ENCODE measurements at places on chromosomes 12 and 14.
A peak's percentile ranks its signal among the peaks of the same experiment; 100 is the strongest.

- DNase-seq = no peak
Measured at GRCh38 chr14:101063121-101063520, 159.6 kb upstream of the RTL1 start.

DNA sequence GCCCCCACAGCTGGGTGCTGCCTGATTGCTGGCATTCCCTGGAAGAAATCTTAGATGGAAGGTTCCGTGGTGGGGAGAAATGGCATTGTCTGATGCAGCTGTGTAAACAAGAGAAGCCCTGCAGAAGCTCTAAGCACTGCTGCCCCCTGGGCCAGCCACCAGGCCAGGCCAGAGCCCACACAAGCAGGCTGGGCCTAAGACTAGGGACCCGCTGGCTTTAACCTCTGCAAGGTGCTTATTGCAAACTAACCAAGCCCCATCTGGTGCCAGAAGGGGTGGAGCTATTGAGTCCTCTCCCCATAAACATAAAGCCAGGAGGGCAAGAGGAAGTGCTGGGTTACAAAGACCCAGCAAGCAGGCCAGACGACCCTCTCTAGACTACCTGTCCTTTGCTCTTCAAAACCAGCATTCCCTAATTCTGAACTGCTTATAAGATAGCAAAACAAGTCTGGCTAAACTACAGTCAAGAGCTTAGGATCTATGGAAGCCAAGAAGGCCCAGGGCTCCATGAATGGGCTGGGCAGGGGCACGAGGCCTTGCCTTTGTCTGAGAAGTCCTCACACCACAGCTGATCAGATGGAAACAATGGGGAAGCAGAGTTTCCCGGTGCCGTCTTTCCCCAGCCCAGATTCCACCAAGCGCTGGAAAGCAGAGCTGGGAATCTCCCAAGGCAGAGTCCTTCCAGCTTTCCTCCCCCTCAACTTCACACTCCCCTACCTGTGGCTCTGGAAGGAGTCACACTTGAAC lies 28.8 kb downstream of the P2RX4 start:
- DNase-seq = no peak

DNA sequence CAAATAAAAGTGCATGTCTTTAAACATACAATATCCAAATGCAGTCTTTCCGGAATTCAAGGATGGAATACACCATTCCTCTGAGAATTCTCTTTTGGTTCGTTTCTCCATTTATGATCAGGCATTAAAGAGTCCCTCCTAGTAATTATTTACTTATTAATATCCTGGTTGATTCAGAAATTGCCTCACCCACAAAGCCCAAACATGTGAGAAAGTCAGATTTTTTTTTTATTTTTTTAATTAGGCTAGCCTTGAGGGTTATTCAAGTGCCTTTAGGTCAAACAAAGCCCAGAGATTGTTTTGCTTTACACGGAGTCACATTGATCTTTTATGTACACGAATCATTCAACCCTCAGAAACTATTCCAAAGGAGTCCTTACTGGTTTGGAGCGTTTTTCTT lies 6.4 kb upstream of the TSPAN8 start:
- DNase-seq = no peak

DNA sequence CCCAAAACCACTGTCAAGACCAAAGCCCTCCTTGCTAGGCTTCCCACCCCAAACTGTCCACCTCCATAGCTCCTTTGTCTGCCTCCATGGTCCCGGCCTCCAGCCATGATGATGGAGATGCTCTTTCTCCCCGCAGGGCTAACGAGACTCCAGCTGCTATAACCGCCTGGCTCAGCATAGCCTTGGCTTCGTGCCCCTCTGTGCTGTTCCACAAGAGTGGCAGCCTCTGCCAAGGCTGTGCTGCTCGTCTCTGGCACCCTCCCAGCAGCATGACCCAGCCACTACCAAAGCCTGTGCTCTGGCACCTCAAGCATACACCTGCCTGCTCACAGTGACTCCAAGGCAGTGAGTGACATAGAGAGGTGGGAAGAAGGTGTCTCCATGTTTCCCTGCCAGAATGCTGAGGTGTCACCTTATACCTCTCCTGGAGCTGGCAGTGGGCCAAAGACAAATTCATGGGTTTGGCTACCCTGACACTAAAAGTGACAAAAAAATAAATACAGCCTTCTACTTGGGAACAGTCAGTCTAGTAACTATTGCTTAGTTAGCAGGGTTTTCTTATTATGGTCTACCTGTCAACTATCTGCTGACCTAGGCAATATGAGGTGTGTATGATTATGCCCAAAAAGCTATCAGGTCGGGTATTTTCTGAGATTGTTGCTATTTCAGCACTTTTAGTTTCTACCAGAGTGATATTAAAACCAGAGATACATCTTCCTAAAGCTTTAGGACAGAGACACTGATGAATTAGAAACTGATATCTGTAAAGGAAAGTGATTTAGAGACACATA lies 16.1 kb upstream of the KRT73 start:
- peak; percentile 80 for DNase-seq

- DNase-seq = no peak
Measured at GRCh38 chr12:27555361-27555760, 31.4 kb downstream of the PPFIBP1 start.

DNA sequence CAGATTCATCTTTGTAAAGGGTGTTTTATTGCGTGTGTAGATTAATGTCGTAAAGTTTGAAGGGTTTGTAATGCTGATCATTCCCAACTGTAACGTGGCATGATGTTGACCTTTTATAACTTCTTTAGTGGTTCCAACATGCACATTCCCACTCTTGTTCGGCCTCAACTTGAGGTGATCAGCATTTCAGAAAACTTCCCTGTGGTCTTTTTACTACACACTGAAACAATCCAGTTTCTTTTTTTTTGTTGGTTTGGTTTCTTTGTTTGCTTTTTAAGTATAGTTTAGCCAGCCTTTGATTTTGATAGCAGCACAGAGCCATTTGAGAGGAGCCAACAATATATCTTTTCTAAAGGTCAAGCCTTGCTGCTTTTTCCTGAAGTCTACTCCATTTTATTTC lies 22.8 kb downstream of the UTP20 start:
- DNase-seq = no peak

DNA sequence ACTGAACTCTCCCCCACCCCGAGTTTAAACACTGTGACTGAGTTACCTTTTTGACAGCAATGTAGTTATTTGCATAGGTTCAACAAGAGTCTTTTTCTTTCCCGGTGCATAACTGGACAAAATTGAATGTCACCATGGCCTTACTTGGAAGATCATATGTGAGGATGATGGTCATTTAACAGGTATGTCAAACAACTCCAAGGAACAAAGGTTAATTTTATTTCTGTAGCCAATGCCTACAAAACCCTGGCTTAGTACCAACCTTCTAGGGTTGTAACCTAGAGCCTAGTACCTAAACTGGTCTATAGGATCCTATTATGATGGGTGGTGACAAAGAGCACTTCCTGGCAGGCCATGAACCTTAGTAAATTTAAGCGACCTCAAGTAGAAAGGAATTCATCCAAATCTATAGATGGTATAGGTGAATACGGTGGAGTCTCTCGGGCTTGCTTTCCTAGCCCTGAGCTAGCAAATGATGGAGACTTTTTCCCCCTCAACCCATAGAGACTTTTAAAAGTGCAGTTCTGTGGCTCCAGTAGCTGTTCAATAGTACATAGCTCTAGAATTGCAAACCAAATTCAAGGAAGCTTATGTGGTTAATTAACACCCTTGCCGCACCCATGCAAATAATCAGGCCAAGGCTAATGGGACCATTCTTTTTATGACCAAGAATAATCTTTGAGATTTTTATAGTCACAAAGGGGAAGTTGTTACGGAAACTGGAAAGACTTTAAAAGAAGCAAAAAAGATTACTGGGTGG lies 89.0 kb downstream of the SLC38A1 start:
- no peak for DNase-seq

GRCh38 chr14:50955373-50956043 lies 11.2 kb upstream of the PYGL start:
- peak; percentile 66 for DNase-seq
